ENCODE measurements at places on chromosomes 2 and 18.

DNA sequence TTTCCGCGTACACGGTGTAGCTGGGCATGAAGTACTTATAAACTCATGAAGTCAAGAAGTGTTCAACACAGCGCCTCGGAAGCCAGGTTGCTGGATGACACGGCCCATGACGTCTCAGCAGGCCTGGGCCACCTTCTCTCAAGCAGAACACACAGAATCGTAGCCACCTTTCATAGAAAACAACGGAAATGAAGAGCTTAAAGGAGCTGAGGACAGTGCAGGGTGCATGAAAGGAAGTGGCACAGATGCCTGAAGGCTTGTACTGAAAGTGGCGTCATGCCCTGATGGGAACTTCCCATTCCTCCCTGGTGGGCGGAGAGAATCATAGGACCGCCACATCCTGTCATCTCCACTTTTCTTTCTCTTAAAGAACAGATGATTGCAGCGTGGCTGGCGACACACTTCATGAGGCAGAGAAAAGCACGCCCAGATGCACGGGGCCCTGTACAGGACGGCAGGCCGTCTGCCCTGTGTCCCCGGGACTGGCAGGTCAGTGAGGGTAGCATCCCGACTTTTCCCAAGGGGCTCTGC is 31.1 kb downstream of the HDAC4 start:
- no peak for DNase-seq

- no peak for DNase-seq
Measured at GRCh38 chr2:101706819-101707177, 9.3 kb downstream of the MAP4K4 start.

GRCh38 chr2:101427743-101428142 is 40.4 kb upstream of the CREG2 start:
- DNase-seq = no peak

DNA sequence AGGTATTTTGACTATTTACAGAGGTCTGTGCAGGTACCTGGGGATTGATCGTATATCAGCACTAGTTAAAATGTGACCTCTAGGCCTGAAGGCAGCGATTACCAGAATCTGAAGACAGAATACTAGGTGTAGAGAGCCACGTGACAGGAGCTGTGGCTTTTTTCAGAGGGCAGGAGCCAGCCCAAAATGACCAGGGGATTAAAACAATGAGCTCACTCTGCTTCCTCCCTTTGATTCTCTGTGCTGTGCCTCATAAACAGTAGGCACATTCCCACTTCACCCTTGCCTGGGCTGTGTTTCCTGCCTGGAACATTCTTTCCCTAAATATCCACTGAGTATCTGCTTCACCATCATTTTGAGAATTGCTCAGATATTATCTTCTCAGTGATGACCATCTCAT is 15.2 kb downstream of the ITGAV start:
- no peak for DNase-seq

DNA sequence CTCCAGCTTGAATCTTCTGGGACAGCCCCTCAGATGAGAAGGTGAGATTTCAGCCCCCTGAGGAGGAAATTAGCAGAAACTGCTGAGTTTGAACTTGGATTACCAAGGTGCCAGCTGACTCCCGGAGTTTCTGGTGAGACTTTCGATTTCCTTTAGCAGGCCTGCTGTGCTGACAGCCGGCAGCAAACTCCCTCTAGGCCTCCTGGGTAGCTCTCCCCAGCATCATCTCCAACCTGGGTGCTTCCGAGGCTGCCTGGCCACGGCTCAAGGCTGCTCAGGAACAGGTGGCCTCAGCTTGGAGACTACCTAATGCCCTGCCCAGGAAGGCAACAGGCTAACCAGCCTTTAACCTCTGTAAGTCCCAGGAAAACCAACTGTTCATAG is 16.5 kb downstream of the SDC1 start:
- DNase-seq = no peak

DNA sequence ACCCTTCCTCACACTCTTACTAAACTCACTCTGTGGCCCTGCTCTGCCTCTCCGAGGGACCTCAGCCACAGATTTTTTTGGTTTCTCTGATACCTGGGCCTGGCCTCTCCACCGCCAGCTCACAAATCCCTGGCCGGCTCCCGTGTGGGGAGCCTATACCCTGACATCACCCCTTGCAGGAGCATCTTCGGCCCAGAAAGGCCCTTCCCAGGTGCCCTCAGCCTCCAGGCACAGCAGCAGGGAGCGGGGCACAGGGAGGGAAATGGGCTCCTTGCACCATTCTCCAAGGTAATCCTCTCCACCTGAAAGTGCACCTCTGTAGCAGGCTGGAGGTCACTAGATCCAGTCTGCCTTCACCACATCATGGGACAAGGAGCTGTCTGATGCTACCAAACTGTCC is 43.2 kb downstream of the CRACDL start:
- no peak for DNase-seq

DNA sequence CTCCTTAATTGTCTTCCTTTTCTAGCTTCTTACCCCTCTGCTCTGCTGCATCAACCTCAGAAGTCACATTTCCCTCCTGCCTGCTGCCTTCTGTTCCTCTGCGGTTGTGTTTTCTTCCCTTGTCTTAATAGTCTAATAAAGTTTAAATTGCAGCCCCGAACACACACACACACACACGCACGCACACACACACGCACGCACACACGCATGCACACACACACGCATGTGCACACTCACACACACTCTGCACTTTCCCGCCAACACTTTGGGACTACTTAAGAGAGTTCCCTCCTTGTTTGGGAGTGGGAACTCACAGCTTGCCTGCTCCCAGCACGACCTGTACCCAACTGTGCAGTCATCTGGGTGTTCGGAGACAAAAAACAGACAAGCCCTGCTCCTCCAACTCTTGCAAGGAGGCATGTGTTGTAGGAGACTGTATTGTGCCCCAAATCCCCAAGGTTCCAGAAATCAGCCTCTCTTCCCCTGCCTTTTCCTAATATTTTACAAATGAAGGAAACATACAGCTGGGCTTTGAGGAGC is 99.1 kb downstream of the SETBP1 start:
- no peak for DNase-seq

DNA sequence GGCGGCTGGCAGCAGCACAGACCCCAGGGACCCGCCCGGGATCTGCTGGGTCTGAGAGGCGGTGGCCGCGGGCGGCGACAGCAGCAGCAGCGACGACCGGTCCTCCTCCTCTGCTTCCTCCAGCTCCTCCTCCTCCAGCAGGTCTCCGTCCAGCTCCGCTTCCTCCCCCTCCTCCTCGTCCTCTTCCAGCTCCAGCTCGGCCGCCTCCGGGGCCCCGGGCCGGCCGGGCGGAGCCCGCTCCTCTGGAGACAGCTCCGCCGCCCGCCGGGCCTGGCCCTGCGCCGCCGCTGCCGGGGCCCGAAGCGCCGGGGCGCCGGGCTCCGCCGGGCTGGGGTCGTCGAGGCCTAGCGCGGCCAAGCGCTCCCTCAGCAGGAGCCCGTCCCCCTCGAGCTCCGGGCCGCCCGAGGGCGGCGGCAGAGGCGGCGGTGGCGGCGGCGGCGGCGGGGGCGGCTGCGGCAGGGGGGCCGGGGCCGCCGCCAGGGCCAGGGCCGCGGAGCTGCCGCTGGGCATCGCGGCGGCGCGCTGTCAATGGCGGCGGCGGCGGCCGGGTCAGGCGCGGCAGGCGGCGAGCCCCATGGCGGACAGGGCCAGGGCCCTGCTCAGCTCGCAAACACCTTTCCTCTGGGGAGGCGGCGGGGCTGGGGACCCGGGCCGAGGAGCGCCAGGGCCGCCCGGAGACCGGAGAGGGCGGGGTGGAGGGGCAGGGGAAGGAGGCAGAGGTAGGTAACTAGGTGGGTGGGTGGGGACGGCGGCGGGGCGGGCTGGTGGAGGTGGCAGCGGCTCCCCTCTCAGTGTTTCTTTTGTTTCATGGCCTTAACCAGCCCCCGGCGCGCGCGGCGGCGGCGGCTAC is 445 bp downstream of the MEX3C start:
- no peak for DNase-seq

DNA sequence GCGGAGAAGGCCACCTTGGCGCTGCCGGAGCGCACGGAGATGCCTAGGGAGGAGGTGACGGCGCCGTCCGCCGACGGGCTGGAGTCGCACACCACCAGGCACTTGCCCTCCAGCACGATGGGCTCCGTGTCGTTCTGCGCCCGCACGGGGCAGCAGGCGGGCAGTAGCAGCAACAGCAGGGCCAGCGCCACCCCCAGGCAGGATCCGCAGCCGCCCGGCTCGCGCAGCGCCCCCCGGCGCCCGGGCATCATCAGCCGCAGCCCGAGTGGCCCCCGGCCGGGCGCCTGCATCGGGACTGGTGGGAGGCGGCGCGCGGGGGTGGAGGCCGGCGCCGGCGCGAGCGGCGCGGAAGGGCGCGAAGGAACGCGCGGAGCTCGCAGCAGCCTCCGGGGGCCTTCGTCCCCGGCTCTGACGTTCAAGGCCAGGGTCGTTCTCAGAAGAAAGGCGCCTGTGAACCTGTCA is 2.2 kb downstream of the CBLN2 start:
- DNase-seq = no peak

GRCh38 chr2:239003624-239004273 is 155.9 kb downstream of the TWIST2 start:
- DNase-seq = no peak

- DNase-seq = no peak
Measured at GRCh38 chr2:230160112-230160660, 59.6 kb downstream of the SP110 start.

GRCh38 chr2:133458280-133458679 is 110.0 kb downstream of the NCKAP5 start:
- DNase-seq = no peak

DNA sequence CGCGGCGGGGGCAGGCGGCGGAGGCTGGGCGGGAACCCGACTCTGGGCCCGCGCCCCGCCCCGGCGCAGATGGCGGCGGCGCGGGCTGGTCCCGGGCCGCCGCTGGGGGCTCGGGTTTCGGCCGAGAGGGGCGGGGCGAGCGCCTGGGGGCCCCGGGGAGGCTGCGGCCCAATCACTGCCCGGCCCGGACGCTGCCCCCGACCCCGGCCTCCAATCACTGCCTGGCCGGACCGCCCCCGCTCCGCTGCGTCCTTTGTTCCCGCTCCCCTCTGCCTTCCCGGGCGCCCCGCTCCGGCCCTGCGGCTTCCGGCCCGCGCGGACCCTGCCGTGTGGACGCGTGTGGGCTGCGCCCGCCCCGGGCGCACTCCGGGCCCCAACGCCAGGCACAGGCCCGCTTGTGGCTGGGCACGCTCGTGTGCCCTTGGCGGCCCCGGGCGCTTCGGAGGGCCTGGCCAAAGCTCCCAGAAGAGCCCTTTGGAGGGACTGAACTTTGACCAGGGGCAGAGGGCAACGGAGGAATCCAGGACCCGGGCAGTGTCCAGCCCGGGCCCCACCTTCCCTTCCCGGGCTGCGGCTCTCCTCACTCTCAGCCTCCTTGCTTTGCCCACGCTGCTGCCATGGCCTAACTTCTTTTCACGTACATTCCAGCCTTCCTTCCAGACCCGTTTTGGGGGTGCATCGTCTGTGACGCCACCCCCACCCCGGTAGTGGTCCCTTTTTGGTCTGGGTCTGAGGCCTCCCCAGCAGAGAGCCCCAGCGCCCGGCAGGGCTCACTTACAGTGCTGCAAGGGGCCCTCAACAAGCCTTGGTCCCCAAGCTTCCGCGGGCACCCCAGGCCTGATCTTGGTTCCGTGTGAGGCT is 27.1 kb upstream of the PTMA start:
- DNase-seq = no peak

DNA sequence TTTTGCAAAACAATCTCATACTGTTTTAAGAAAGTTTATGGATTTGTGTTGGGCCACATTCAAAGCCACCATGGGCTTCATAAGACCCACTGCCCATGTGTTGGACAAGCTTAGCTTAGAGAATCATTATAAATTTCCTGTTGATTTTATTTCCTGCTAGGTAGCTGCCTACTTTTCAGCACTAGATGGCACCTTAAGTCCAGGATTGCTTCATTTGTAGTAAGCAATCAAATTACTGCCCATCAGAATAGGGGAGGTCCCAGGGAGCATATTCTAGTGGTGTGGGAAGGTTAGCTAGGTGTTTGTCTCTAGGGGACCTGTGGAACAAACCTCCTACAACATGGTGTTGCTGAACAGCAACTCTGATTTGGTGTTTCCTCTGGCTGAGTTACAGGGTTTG is 11.0 kb upstream of the DCDC2C start:
- no peak for DNase-seq

- DNase-seq = no peak
Measured at GRCh38 chr2:156145976-156146375, 186.5 kb downstream of the NR4A2 start.

- no peak for DNase-seq
Measured at GRCh38 chr18:39713961-39714360, 2148.4 kb upstream of the CELF4 start.

DNA sequence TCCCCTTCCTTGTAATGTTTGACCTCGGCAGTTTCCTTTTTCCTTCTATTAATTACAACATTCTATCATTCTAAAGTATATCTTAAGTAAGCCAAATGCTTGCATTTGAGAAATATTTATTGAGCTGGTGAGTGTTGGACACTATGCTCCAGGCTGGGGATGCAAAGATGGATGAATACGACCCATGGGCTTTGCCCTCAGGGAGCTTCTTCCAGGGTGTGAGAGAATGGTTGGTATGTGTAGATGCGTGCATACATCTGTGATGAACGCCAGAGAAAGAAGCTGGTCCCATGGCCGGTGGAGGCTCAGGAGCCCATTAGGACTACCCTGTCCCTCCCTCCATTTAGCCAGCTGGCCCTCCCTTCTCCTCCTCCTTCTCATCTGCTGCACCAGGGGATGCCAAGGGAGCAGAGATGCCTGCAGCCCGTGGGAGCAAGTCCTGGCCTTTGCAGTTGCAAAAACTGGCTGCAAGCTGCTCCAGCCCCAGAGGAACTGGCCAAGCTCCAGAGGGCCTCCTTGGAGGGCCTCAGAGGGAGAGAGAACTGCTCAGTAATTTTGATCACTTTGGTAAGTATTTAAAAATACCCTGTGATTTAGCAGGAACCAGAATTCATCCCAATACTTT is 65.7 kb upstream of the FOSL2 start:
- no peak for DNase-seq

GRCh38 chr2:143907801-143908200 is 612.1 kb downstream of the ZEB2 start:
- DNase-seq = no peak

DNA sequence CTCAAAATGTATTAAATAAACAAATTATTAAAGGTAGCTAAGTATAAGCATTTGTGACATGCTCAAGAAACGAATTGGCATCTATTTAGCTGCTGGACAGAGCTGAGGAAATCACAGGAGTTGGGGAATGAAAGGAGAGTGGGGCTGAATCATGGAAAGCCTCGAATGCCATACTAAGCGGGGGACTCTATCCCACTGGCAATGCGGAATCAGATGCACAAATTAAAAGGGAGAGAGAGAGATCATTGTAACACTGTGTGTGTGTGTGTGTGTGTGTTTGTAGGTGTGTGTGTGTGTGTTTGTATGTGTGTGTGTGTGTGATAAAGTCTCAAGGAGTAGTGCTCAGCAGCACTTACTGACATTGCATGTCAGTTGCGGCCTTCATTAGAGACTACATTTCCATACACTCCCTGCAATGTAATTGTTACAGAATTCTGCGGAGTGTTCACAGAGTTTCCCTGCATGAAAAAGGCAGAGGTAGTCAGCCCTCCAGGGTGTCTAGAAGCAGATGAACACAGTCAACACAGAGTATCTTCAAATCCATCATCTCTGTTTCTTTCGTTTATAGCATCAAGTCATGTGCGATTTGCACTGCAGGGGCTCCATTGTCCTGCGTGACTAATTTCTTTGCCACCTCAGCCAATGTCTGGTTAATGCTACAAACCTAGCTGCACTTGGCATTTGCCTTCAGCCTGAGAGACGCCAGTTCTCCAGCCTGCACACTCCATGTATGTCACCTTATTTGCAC is 111.7 kb upstream of the CYRIA start:
- DNase-seq = no peak
